RPMI7951 (cell line): ENCODE measurements at places on chromosomes 7 and 10.

- DNase-seq = no peak
These were observed 115.6 kb downstream of the DPP6 start for GRCh38 chr7:154167807-154168206.

DNA sequence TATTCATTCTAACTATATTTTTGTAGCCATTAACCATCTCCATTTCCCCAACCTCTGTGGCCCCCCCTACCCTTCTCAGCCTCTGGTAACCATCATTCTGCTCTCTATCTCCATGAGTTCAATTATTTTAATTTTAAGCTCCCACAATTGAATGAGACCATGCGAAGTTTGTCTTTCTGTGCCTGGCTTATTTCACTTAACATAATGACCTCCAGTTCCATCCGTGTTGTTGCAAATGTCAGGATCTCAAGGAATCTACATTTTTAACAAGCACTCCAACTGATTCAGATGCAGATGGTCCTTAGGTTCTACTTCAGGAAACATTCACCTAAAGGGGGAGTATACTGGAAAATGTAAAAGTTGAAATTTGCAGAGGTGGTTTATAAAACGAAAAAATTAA is 60.2 kb upstream of the PTPN12 start:
- DNase-seq = no peak

GRCh38 chr7:25396668-25397067 is 168.4 kb upstream of the NPVF start:
- DNase-seq = no peak

- DNase-seq = peak; percentile 23
These were observed 10.9 kb upstream of the CYP3A4 start for GRCh38 chr7:99794585-99795502.
